ENCODE measurements at places on chromosomes 1 and 21.

DNA sequence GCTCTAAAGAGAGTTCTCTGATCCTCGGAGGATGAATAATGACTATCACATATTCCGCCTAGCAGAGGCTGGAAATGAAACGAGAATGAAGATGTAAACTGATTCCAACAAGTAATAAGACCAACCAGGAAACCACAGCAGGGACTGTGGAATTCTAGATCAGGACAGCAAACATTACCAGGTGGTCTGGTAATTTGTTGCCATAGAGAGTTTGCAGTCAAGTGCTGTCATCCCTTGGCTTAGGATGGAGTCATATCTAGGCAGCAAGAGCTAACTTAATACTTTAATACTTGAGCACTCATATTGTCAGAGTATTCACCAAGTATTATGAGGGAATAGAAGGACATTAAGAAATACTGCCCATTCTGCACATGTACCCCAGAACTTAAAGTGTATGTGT, 45.1 kb upstream of the MUTYH start:
- DNase-seq, result no peak

DNA sequence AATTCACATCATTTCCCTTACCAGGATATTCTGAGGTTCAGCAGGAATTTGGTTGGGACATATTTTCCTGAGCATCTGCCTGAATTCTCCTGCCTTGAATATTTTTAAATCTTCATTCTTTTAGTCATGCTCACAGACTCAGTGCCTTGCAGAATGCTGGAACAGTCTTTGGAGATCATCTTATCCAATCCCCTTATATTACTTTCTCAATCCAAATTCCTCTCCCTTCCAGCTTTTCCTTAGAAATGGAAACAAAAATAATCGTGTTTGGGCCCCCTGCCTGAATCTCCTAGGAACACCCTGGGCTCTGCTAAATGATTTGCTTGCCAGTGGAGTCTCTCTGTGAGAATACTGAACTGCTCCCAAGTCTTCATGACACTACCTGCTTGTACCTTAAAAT, 38.4 kb downstream of the LHX8 start:
- DNase-seq, result no peak

DNA sequence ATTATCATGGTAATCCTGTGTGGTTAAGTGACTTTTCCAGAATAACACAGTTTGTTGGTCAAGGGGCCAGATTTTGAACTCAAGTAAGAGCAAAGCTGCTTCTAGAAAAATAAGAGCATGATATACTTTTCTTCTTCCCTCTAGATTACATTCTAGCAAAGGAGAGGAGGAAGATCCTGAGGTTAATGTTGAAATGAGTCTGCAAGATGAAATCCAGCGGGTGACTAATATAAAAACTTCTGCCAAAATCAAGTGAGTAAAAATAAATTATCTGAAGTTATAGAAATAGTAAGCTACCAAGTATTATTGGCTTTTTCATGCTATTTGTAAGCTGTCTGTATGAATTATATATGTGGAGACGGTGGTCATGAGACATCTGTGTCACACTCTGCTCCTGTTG, 12.8 kb downstream of the WDR3 start:
- no peak for DNase-seq

- no peak for DNase-seq
Observed at GRCh38 chr1:72954943-72955342, 672.6 kb upstream of the NEGR1 start.

DNA sequence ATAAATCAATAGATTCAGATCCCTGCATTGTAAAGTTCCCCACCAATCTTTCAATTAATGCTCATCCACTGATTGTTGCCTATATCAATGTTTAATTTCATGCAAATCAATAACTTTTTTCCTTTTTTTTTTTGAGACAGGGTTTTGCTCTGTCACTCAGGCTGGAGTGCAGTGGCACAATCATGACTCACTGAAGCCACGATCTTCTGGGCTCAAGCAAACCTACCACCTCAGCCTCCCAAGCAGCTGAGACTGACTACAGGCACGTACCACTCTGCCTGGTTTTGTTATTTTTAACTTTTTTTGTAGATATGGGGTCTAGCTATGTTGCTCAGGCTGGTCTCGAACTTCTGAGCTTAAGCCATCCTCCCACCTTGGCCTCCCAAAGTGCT, 25.7 kb downstream of the DIO1 start:
- DNase-seq, result no peak

- DNase-seq, result no peak
Observed at GRCh38 chr1:94538243-94538827, 3.2 kb downstream of the F3 start.

- no peak for DNase-seq
Observed at GRCh38 chr1:246415028-246415427, 92.1 kb downstream of the SMYD3 start.

DNA sequence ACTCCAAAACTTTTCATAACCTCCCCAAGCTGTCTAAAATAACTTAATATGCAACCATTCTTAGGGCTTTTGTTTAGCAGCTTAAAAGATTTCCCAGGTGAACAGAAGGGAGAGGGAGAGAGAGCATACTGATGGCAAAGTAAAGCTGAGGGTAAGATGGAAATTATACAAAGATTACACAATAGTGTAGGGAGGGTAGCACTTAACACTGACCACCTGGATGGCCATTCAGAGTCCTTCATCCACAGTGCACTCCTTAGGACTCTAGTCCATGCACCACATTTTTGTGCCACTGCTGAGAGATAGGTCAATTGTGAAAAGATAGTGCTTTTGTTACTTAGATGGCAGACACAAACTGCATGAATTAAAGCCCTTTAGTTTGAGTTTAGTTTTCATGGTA, 574.6 kb downstream of the LMO4 start:
- no peak for DNase-seq

DNA sequence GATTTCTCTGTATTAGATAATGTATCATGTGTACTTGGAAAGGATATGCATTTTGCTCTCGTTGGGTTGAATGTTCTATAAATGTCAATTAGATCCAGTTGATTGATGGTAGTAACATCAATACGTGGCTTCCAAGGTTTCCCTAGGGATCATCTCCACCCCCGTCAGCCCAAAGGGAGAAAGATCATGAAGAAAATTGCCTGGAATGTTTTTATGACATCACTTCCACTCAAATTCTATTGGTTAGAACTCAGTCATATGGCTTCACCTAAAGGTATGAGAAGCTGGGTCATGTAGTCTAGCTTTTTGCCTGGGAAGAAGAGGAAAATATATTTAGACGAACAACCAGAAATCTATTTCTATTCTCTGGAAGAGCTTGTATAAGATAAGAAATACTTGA, at the start of gene C1orf185:
C1orf185 (plus strand) TSS at position 253 of the 400 bp plus-strand sequence; CDS start at position 259, 6 bp downstream.
- DNase-seq, result no peak

DNA sequence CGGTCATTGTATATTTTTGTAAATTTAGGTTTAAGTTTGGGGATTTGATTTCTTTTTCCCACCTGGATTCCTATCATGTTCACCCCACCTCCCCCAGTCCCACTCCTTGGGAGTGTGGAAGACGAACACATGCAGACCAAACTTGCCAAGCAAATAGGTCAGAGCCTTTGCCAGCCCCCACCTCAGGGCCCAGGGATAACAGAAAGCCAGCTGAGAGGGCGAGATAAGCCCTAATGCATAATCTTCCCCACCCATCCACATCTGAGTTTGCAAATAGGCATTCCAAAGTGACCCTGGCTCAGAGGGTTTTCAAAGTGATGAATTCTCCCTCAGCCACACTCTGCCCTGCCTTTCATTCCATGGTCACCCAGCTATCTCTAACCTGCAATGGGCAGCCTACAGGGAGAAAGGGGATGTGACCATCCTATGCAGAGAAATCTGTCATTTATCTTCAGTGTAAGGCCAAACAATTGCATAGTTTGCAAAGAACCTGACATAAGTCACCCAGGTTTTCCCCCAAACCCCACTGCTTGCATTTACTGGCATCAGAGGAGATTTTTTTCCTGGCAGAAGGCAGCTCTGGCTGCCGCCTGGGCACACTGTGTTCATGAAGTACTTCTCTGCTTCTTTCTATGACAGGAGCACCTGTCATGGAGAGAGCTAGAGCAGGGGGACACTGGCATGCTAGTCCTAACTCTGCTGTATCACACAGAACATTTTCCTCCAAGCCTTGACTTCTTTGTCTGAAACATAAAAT, 69.0 kb upstream of the NFIA start:
- DNase-seq, result no peak

GRCh38 chr1:167775178-167775577, 53.4 kb downstream of the MPZL1 start:
- no peak for DNase-seq

GRCh38 chr1:166297993-166298392, 131.2 kb upstream of the FAM78B start:
- DNase-seq, result no peak

DNA sequence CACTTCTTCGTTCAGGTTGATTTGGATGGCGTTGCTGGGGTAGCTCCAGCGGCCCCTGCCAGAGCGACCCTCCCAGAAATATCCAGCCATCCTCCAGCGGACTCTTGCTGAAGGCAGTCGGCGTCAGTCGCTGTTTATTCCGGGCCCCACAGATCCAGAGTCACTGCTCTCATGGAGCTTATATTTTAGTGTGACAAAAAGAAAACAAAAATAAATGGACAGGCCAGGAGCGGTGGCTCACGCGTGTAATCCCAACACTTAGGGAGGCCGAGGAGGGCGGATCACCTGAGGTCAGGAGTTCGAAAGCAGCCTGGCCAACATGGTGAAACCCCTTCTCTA, 791 bp upstream of the CFAP298 start:
- no peak for DNase-seq

GRCh38 chr1:53131590-53131938, 10.9 kb downstream of the SLC1A7 start:
- no peak for DNase-seq

DNA sequence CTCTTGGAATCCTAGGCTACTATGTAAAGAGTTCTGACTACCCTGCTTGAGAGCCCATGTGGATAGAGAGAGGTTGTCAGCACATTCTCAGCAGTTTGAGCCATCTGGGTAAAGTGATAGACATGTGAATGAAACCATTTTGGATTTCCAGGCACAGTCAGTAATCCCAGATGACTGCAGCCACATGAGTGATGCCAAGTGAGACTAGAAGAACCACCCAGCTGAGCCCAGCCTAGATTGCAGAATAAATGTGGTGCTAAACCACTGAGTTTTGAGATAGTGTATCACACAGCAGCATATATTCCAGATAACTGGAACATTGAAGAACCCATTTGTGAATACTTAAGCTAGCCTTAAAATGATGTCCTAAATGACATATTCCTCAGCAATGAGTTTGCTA, 166.2 kb downstream of the ATP6V1G3 start:
- DNase-seq, result no peak

DNA sequence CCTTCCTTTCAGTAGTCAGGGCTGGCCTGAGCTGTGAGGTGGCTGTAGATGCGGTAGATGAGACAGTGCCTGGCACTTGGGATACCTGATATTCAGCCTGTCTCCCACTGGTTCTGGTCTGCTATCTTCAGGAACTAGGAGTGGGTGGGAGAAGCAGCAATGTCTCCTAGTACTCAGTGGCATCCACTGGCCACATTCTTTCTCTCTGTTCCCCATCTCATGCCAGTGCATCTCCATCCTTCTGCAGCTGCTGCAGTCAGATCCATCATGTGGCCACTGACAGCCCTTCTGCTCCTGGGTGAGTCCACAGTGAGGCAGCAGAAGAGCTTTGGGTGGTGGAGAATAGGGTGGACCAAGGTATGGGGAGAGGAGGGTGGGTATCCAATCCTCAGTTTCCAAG, 1.1 kb downstream of the FCRLB start:
- DNase-seq, result no peak

GRCh38 chr1:1630191-1630964, 1.6 kb upstream of the MMP23B start:
- no peak for DNase-seq

DNA sequence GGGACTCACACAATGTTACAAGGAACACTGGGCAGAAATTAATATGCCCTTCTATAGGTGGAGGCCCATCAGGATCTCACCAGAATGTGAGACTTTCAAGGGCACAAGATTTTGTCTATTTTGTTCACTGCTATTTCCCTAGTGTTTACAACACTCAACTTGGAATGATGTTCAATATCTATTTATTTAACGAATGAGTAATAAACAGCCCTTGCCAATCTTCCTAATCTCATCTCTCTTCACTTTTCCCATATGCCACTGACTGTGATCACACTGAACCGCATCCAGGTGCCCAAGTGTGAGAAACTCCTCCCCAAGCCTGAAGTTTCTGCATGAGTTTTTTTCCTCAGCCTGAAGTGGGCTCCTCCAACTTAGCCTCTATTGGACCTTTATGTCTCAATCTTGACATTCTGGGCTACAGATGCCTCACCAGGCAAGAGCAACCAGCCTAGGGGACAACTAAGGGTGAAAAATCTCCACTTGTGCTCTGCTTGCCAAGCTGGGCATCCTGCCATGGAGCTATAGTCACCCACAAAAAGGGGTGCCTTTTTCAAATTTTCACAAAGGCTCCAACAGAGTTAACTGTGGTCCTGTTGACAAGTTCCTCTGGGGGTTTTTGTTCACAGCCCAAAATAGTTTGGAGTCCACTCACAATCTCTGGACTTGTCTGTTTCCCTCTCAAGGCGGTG, 105.6 kb downstream of the PLPP3 start:
- DNase-seq, result no peak

DNA sequence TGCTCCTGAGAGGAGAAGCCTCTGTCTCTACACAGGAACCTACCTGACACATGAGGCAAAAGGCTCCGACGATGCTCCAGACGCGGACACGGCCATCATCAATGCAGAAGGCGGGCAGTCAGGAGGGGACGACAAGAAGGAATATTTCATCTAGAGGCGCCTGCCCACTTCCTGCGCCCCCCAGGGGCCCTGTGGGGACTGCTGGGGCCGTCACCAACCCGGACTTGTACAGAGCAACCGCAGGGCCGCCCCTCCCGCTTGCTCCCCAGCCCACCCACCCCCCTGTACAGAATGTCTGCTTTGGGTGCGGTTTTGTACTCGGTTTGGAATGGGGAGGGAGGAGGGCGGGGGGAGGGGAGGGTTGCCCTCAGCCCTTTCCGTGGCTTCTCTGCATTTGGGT, 3.9 kb upstream of the ACKR1 start:
- DNase-seq, result no peak

- no peak for DNase-seq
Observed at GRCh38 chr1:11520531-11521233, 41.7 kb downstream of the DISP3 start.

DNA sequence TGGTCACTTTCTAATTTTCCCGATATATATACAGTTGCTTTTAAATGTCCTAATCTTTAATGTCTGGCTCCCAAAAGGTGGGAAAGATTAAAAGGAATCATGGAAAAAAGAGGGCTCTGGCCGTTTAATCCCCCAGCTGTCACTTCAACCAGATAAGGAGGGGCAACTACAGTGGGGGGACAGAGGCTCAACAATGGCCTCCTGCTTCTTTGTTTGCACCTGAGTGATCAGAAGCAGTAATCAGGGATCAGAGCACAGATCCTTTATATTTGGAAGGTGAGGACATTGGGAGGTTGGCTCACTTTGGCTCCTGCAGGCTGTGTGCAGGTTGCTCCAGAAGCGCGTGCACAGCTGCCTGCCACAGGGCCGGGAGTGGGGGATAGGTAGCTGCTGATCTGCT, 212.8 kb downstream of the FMN2 start:
- DNase-seq, result peak; percentile 18

DNA sequence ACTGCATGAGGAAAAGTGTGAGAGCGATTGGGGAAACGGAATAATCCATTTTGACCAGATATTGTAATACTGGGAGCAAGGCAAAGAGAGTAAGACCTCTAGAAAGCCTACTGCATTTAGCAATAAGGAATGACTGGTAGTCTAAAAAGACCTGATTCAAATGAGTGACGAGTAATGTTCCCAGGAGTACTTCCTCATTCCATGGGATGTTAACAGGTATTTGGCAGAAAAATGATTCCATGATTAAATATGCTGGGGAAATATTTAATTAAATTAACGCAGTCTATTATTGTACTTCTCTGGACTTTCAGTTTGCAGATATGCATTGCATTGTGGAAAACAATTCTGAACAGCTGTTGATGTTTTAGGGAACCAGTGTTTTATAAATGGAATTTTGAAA, 105.5 kb downstream of the RPE65 start:
- no peak for DNase-seq

Measured in neuronal stem cell (in vitro differentiated cells).